Brain microvascular endothelial cell (primary cell): ENCODE measurements at places on chromosomes 3 and 15.

DNA sequence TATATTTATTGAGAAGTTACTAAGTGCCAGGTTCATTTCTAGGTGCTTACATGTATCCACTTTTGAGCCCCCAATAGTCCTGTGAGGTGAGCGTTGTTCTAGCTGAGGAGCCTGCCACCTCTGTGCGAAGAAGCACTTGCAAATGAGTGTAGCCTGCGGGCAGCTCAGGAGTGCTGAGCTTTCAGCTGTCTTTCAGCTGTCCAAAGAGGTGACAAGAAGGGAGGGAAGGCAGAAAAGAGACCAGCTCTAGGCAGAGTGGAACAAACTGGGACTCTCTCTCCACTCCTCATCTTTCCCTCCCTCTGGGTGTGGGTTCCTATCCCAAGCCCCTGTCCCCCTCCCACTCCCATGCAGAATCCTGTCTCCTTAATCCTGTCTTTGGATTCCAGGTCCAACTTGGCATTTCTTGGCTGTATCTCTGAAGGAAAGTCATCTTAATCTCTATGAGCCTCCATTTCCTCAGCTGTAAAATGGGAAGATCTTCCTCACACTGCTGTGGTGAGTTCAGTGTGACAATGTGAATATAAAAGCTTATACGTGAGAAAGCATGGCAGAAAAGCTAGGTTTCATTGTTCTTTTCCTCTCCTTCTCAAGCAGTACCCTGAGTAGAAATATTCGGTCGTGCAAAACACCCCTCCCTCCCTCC lies 6.7 kb upstream of the SRP14 start:
- no peak for DNase-seq

- peak; percentile 74 for DNase-seq
Observed at GRCh38 chr3:170355738-170356595, 1.5 kb upstream of the SKIL start.

- no peak for DNase-seq
Observed at GRCh38 chr3:174859114-174859735, at the start of gene NAALADL2. NAALADL2 (plus strand) TSS chr3:174859334.

DNA sequence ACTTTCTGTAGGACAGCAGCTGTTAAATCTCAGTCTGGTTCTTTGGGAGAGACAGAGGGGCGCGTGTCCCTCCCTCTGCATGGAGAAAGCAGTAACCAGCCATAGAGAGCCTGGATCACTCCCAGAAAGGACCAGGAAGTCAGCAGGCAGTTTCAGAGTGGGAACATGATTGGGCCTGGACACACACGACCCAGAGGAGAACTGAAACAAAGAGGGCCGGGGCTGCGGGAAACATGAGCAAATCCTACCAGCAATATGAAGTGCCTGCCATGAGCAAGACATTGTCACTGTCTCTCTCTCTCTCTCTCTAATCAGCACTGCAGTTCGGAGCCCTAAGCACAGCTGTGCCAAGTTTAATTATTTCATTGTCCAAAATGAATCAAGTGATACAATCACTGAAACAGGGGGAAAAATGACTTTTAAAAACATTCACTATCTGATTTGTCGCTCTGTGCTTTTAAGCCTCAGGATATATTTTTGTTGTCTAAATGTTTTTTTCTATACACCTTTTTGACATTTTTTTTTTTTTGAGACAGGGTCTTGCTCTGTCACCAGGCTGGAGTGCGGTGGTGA lies 17.6 kb downstream of the MUC13 start:
- no peak for DNase-seq

GRCh38 chr3:180358179-180358578 lies 243.8 kb upstream of the TTC14 start:
- no peak for DNase-seq

DNA sequence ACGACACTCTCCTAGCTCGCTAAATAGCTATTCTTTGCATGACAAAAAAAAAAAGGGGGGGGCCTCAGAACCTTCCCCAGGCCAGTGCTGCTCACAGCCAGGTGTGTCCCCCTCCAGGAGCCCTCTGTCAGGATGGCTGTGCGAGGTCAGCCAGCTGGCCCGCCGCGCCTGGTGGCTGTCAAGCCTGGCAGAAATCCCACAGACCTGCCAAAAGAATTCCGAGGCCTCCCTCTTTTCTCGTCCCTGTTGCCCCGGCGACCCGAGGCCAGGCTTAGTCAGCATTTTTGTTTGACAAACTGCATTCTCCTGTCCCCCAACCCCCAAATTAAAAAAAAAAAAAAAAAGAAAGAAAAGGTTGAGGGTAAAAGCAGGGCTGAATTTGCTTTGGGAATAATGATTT lies 61.9 kb downstream of the TM4SF4 start:
- peak; percentile 37 for DNase-seq

- no peak for DNase-seq
Observed at GRCh38 chr15:63870043-63870394, 36.3 kb upstream of the HERC1 start.

DNA sequence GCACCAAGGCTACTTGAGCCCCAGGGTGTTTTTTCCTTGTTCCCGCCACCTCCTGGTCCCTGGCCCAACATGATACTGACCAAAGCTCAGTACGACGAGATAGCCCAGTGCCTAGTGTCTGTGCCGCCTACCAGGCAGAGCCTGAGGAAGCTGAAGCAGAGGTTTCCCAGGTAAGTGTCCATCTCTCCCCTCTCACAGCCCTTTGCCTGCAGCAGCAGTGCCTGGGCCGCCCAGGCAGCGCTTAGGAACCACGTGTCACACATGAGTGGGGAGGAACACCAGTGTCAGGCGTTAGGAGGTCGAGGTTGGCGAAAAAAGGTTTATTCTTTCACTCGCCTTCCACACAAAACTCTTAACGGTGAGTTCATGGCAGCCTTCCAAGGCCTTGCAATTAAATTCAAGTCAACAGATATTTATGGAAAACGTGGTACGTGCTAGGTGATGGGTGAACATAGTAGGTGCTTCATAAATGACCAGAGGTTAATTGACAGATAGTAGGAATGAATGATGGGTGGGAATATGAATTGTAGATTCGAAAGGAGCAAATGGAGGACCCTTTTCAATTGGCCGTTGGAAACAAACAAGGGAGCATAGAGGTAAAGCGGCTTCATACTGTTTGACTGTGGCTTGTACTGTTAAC lies 486 bp downstream of the CDIN1 start:
- DNase-seq, result no peak

GRCh38 chr3:117523418-117523817 lies 813.8 kb downstream of the TUSC7 start:
- no peak for DNase-seq

DNA sequence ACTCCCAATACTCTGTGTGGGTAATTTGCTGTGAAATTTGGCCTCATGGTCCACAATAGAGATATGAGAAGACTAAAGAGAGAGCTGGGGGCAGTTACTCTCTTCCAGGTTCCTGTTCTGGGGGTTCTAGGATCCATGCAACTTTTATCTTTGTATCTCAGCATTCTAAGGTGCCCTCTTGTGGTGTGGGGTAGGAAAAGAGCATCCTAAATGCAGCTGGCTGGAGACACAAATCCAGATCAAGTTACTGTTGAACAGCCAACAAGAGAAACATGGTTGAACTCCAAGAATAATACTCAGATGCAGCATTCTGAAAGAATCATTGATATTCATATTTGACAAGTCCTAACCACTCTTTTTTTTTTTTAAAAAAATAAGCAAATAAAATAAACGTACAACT lies 238.2 kb downstream of the GREM1 start:
- DNase-seq, result peak; percentile 84

GRCh38 chr3:100737334-100737733 lies 28.0 kb downstream of the TFG start:
- peak; percentile 6 for DNase-seq

DNA sequence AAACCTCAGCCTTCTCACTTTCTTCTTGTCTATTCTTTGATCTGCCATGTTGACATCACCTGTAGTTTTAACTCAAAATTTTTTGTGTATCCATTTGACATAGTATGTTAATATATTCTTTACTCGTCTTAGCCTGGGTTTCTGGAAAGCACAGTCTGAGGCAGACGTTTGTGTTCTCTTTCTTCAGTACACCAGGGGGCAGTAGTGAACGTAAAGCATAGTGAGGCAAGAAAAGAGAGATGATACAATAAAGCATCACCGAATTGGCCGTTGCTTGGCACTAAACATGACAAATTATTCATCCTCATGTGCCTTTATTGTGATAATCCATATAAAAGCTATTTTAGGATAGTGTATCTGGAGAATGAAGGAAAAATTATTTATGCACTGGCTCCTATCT lies 141.0 kb upstream of the MYRIP start:
- peak; percentile 30 for DNase-seq

DNA sequence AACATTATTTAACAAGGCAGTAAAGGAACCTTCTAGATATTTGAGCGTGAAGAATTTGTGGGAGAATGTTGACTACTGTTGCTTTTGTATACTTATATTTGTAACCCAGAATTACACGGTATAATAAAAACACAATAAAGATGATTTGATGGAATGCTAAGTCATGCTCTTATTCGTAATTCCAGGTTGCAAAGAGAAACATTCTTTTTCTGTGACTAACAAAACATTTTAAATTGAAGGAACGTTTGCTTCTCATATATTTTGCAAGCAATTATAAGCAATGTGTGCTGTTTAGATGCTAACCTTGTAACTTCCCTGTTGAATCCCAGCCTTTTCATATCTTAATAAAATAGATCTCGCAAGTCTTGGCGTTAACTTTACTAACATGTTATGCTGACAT lies 124.4 kb upstream of the CGNL1 start:
- DNase-seq, result no peak

DNA sequence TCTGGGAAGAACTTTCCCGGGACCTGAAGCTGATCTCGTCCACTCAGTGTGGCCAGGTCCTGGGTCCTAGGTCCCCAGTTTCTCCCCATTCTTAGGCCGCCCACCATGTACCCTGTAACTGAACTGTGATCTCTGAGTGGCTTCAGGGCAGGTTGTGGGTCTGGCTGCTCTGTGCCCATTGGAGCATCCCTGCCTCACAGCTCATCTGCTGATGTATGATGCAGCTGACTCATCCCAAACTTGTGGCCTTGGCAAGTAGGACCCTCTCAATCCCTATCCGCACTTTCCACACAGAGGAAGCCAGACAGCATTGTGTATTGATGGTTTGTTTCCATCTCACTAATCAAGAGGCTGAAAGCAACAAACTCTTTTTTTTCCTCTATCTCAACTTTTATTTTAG lies 69.1 kb upstream of the XCR1 start:
- no peak for DNase-seq

GRCh38 chr3:43211681-43212080 lies 74.7 kb upstream of the SNRK start:
- DNase-seq, result no peak

- DNase-seq, result peak; percentile 73
Observed at GRCh38 chr3:11059090-11059798, 66.7 kb downstream of the SLC6A1 start.

GRCh38 chr3:178170698-178171535 lies 365.3 kb upstream of the KCNMB2 start:
- DNase-seq, result peak; percentile 88

DNA sequence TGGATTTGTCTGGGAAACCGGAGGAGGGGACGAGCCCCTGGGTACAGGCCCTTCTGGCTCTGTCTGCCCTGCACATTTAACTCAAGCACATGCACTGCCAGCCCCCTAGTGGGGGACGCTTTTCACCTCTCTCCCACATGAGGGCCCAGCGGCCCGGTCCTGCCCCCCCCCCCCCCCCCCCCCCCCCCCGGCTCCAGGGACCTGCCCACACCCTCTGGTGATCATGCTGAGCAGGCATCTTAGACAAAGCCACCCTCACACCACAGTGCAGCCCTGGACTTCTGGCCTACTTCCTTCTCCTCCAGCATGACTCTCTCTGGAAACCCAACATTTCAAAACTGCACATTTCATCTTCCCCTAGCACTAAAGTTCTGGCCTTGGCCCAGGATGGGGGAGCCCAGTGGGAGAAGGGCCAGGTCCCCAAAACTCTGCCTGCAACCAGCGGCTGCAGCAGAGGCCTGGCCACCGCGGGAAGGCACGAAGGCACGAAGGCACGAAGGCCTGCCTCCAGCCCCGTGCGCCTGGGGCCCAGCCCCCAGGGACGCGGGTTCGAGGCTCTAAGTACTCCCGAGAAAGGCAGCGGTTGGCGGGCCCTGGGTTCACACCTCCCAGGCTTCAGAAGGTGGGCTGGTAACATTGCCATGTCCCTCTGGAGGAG lies 14.1 kb downstream of the KLF15 start:
- DNase-seq, result no peak

DNA sequence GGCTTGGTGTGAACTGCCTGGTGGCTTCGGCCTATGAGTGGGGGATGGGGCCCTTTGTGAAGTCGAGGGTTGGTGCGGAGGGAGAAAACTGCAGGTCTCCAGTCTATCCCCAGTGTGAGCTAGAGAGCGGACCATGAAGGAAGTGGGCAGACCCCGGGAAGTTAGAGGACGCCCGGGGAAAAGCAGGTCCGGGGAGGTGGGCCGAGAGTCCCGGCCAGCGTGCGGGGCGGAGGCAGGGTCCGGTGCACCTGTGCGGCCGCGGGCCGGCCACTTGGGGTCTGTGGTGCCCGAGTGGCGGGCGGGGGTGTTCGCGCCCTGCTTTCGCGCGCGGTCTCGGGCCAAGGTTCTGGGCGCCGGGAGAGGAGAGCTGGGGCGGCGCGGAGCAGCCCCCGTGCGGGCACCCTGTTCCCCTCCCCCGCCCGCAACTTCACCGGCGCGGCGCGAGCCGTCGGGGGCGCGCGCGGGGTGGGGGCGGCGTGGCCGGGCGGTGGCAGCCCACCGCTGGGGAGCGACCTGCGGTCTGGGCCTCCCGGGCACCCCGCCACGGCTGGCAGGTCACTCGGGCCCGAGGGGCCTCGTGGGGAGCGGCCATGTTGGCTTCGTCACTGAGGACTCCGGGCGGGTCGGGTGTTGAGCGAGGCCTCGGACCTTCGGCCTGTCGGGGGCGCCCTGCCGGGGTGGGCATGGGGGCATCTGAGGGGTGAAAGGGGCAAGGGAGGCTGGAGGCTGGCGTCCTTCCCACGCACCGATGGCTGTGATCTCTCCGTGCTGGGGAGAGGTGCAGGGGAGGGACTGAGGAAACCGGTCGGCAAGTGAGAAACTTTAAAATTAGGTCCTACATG lies 4.8 kb downstream of the UBE2E1 start:
- no peak for DNase-seq

- DNase-seq, result no peak
Observed at GRCh38 chr3:49794431-49794830, 5.2 kb downstream of the CDHR4 start.

DNA sequence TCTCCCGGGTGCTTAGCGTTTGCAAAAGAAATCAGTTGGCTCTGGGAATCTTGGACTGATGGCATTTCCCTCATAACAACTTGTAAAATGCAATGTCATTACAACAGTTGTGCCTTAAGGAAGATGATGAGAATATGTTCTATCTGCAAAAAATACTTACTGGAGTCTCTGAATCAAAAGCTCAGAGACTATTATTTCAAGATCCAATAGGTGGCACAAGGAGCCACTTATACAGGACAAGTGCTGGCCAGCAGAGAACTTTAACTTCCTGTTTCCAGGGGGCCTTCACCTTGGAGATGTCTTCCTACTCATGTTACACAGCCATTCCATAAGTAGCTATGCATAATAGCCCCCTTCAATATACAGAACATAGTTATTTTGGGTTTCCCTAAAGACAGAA lies 8.9 kb upstream of the RPS27L start:
- DNase-seq, result no peak
